Fibroblast of skin of scalp (primary cell): ENCODE measurements at places on chromosomes 3 and 15.

DNA sequence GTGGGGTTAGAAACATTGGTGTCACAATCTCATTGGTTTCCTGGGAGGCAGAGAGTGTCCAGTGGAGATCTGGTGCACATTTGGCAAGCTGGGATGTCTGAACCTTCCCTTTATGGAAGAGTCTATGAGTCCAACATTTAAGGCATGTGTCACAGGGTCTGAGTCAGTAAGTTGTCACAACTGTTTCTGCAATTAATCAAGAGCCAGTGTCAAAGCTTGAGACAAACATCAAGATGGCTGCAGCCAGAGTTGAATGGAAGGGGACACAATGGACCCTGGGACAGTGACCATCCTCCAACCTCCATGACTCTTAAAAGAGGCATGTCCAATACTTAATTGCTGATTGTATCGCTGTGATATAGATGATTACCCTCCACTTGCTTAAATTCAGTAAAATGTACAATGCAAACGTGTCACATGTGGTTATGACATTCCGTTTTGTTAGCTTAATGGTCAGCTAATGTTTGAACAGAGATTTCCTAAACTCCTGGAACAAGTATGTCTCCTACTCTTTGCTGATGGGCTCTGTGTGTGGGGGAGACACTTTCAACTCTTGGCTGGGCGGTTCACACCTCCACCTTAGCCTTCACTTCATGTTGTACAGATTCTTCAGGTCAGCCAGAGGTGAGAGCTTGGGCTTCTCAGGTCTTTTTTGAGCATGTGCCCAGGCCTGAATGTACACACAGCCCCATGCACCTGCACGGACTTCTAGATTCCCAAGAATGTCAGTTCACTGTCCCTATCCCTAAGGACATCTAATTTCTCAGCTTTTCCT, 79.9 kb upstream of the PRR23E start:
- no peak for DNase-seq

GRCh38 chr3:79765911-79766310, 1.9 kb downstream of the ROBO1 start:
- no peak for DNase-seq

GRCh38 chr3:172246107-172246844, 202.0 kb downstream of the GHSR start:
- DNase-seq = no peak

GRCh38 chr3:185677146-185677829, 91.2 kb downstream of the SENP2 start:
- peak; percentile 72 for DNase-seq

DNA sequence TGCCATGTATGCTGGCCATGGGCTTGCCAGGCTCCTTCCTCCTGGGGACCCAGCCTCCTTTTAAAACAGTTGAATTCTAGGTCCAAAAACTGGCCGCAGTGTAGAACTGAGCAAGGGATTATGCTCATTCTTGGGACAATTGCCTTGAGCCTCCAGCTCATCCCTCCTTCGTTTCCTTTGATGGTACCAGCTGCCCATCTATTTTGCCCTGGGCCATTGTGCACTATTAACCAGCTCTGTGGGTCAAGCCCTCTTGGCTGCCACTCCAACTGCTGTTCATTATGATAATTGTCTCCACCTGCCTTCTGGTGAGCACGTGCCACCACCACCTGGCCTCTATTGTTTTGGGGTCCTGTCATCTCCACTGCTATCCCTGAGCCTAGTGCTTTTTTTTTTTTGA, 75.8 kb upstream of the SYN2 start:
- no peak for DNase-seq

GRCh38 chr3:25306705-25307104, 121.4 kb upstream of the RARB start:
- no peak for DNase-seq

DNA sequence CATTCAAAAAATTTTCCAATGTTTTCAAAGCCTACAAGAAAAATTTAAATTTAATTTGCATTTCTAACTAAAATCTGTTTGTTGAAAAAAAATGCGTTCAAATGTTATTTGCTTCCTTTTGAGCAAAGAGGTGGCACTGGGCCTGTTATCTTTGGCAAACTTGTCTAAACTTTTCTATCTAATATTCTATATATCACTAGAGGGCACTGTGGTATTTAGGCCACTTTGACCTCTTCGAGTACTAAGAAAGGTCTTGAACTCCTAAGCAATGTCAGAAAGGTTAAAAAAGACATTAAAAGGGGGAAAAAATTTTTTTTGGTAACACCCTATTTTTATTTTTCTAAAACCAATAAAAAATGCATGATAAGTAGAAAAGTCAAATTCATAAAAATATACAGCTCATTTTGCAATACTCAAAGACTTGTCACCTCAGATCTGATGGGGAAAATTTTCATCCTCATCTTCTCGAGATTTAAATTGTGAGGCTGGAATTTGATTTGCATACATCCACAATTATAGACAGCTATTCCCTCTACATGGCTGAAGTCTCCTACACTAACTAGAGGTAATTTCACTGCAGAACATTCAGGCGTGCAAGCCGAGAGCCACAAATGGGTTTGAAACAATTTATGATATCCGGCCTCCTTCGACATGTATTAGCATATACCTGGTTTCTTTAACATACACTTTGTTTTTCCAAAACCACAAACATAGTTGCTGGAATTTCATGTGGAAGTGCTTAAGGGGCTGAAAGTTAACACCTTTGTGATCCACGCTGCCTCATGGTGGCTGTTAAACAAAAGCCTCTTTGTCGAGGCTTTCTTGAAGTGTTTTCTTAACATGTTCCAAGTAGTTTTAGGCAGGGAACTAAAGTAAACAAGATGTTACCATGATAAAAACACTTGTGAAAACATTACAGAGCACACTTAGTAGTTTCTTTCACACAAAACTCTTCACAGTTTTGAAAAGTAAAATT, 576.4 kb downstream of the FOXP1 start:
- DNase-seq = peak; percentile 48

GRCh38 chr3:99774467-99774866, 43.2 kb upstream of the CMSS1 start:
- DNase-seq = peak; percentile 92

DNA sequence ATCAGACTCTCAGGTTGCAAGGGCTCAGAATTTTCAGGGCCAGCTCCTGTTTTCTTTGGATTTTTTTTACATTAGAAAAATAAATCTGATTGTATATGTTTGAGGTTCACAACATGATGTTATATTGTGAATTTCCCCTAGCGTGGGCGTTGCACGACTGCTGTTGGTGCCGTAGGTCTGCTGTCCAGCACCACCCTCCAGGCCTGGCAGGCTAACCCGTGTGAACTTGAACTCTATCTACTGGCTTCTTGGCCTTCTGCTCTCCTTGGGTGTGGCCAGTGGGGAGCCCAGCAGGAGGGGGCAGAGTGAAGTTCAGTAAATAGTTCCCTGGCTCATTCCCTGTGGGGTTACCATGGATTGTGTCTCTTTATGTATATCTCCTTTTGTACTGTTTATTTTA, 80.5 kb upstream of the RORA start:
- DNase-seq = no peak

GRCh38 chr3:151976211-151977050, 103.0 kb downstream of the SUCNR1 start:
- peak; percentile 96 for DNase-seq

- DNase-seq = no peak
Measured at GRCh38 chr3:3307491-3307890, 128.0 kb upstream of the CRBN start.

- DNase-seq = no peak
Measured at GRCh38 chr15:73630921-73631362, 2.2 kb downstream of the NPTN start.

DNA sequence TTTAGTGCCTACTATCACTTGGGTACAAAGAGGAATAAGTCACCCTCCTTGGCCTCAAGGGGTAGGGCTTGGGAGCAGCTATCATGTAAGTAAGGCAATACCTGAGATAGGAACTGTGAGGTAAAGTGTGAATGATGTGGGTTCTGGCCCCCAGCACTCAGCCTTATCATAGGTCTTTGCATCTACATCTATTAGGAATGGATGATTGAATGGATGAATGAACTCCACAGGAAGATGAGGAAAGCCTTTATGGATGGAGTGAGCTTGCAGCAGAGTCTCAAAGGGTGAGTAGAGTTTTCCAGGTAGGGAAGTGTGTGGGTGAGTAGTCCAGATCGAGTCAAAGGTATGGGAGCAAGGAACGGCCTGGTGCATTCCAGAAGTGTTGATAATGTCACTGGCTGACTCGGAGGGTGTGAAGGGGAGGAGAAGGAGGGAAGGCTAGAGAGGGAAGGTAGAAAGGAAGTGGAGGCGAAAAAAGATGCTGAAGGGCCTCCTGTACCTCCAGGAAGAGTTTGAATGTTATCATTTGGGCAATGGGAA, 13.1 kb upstream of the ABHD2 start:
- no peak for DNase-seq

DNA sequence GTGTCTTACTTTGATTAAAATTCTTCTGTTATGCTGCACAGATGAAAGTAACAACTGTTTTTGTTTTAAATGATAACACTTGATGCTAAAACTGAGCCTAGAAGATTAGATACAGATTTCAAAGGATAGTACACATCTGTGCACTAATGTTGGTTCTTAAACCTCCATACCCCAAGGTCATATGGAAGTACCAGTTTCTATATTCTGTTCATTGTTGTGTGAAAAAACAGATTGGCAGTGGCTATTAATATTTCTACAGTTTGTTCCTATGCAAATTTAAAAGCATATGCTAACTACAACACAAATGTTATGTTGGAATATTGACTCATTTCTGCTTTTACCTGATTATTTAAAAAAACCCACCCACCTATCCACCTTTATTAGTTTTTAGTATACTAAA, 32.0 kb upstream of the GBE1 start:
- DNase-seq = no peak

GRCh38 chr15:86483936-86484335, 404.3 kb downstream of the AGBL1 start:
- DNase-seq = no peak

GRCh38 chr3:188214442-188214841, 60.5 kb downstream of the LPP start:
- no peak for DNase-seq

GRCh38 chr3:186152889-186153292, 44.0 kb upstream of the ETV5 start:
- DNase-seq = no peak

GRCh38 chr3:107877936-107878335, 212.9 kb downstream of the CD47 start:
- DNase-seq = peak; percentile 73

DNA sequence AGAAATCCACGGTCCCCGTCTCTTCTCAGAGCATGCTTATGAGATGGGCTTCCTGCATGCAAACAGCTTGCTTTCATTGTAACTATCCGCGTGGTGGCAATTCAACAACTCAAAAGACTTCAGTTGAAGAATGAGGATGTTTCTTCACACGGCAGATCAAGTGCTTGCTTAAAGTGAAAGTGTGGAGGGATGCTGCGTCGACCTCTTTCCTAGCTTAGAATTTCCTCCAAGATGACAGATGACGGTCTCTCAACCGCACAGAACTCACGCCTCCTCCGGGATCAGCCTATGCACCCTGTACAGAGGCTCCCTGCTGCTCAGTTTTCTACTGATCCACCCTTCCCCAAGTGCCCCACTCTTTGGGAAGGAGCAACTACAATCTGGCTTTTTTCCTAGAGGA, 47.8 kb downstream of the PCSK6 start:
- DNase-seq = peak; percentile 15
